SW480 (cell line): ENCODE measurements at places on chromosomes 2 and 18.

DNA sequence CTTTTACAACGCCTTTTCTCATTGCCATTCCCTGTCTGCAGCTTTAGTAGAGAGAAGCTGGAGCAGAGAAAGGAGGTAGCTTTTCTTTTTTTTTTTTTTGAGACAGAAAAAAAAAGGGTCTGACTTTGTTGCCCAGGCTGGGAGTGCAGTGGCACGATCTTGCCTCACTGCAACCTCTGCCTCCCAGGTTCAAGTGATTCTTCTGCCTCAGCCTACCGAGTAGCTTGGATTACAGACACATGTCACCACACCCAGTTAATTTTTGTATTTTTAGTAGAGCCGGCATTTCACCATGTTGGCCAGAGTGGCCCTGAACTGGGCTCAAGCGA, 25.0 kb upstream of the ACSL3 start:
- DNase-seq: no peak

DNA sequence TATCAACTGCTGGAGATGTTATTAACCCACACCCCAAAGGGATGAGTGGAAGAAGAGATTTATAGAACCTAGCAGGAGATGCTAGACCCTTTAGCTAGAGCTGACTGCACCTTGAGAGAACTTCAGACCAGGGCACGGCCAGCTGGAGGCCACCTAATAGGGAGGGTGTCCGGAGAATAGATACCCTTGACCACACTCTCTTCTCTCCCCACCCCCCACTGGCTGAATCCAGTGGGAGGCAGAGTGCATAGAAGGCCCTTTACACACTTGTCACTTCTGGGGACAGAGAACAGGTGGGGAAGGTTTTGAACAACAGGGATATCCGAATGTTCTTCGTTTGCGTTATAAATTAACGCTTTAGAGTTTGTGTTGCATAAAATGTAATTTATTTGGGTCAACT, 84.6 kb downstream of the PHLPP1 start:
- DNase-seq: no peak

- no peak for DNase-seq
These were observed 46.2 kb downstream of the TWSG1 start for GRCh38 chr18:9380621-9381395.

DNA sequence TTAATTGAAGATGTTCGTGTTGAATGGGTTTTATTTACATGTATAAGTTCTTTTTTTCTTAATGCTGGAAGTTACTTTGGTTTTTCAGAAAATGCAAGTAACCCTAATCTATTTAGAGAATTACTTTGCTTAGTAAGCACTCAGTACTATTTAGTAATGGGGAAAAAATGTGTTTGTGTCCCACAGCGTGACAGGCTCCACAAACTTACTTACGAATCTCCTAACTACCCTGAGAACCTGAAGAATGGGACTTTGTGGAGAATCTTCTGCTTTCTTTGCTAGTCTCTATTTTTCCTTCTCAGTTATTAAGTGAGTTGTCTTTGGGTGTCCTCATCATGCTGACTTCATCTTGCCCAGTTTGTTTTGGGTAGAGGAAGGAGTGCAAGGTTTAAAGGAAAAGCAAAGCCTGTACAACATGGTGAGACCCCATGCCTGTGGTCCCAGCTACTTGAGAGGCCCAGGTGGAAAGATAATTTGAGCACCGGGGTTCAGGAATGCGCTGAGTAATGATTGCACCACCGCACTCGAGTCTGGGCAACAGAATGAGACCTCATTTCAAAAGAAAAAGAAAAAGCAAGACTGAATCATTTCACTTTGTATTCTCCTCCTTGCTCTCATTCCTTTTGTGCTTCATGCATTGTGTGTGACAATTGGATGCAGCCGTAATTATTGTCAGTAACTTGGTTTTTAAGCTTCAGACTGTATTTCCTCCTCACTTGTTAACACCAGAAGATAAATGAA, 10.2 kb downstream of the NEDD4L start:
- DNase-seq: peak; percentile 11

DNA sequence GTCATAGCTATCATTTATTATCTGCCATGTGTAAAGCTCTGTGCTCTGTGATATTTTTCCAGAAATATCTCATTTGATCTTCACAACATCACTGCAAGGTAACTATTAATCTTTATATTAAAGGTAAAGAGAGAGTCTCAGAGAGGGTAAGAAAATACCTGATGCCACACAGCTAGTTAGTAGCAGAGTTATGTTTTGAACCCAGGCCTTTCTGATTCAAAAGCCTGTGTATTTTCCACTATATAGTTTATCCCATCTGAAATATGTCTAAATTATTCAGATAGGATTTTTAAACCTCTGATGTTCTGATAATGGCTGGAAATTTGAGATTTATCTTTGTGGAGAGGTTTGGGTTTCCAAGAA, 10.1 kb downstream of the INPP1 start:
- DNase-seq: no peak

- DNase-seq: no peak
These were observed 66.5 kb upstream of the CTNNA2 start for GRCh38 chr2:79446313-79446712.

GRCh38 chr18:73756256-73757091, 391.2 kb downstream of the FBXO15 start:
- no peak for DNase-seq

DNA sequence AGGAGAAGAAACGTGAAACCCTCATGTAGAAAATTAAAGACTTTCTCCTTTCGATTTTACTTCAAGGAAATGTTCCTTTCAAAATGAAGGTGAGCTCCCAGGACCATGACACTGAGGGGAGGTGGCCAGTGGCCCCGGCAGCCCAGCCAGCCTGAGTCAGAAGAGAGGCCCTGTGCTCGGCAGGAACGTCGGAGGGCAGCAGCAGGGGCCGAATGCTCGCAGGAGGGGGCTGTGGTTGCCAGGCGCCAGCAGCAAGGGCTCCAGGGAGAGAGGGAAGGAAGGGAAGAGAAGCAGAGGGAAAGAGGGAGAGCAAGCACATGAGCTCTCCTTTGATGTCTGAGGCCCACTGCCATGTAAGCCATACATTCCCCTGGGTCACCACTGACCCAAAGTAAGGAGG, 73.3 kb upstream of the ACKR3 start:
- DNase-seq: no peak

DNA sequence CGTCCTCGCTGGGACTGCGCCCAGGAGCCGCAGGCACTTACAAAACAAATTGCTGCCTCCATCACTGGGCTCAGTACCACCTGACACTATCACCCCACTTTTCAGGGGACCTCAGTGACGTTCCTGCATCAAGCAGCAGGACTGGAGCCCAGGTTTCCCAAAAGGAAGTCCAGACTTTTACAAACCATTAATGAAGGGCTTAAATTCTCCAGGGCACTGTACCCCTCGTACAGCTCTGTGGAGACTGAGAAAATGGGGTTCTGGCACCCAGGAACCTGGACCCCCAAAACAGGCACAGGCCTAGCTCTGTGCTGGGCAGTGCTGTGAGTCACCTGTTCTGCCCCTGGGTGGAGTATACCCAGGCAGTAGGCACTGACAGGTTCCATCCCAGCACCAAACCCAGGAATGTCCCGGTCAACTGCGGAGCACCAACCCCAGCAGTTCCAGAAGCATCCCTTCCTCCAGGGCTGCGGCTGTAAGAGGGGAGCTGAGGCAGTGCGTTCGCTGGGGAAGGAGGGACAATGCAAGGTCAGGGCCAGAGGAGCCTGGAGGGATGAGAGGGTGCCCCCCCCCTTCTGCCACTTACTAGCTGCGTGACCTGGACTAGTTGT, 24.6 kb upstream of the NOTO start:
- DNase-seq: no peak

- DNase-seq: no peak
These were observed 64.0 kb upstream of the ZSWIM2 start for GRCh38 chr2:186912979-186913378.

DNA sequence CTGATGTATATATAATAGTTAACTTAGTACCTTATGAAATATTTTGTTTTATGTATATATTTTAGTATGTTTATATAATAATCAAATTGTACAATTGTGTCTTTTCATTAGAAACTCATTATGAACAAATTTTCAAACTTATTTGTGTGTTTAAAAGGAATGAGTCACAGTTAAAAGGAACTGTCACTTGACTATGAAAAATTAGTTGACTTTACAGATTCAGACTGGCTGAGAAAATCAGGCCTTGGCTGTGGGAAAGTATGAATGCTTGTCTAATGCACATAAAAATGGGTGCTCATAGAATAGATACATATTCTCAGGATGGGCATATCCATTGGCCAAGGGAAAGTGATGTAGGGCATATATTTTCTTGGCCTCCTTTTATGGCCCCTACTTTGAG, 576.8 kb downstream of the SATB2 start:
- no peak for DNase-seq

DNA sequence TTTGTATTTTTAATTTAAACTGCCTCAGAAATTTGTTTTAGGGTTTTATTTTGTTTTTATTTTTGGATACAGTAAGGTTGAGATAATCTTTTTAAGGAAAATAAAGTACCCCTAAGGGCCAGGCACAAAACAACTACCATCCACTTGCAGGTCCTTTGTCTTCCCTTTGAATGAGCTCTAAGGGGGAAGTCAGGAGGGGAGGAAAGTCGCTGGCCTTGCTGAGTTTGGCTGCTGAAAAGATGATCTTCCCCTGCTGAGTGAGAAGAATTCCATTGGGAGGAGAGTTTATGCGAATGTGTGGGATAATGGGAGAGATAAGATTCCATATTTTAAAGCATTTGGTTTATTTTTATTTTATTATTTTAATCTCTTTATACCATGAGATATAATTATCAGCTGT, 100.7 kb downstream of the ARHGAP15 start:
- no peak for DNase-seq

DNA sequence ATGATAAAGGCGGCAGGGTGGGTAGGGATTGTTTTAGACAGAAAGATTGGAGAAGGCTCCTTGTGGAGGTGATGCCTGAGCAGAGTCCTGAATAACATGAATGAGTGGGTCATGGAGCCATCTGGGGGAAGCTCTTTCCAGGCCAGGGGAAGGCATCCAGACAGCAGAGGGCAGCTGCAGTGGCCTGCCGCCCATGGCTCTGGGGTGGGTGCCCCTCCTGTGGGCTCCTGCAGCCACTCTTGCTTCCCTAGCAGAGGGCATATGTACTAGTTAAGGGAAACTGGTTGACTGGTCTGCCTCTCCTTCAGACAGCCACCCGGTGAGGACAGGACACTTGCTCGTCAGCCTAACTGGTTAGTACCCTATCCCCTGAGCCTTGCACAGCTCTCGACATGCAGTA, 46.5 kb upstream of the SLC1A4 start:
- no peak for DNase-seq

GRCh38 chr18:79476918-79477571, 81.3 kb downstream of the NFATC1 start:
- no peak for DNase-seq

DNA sequence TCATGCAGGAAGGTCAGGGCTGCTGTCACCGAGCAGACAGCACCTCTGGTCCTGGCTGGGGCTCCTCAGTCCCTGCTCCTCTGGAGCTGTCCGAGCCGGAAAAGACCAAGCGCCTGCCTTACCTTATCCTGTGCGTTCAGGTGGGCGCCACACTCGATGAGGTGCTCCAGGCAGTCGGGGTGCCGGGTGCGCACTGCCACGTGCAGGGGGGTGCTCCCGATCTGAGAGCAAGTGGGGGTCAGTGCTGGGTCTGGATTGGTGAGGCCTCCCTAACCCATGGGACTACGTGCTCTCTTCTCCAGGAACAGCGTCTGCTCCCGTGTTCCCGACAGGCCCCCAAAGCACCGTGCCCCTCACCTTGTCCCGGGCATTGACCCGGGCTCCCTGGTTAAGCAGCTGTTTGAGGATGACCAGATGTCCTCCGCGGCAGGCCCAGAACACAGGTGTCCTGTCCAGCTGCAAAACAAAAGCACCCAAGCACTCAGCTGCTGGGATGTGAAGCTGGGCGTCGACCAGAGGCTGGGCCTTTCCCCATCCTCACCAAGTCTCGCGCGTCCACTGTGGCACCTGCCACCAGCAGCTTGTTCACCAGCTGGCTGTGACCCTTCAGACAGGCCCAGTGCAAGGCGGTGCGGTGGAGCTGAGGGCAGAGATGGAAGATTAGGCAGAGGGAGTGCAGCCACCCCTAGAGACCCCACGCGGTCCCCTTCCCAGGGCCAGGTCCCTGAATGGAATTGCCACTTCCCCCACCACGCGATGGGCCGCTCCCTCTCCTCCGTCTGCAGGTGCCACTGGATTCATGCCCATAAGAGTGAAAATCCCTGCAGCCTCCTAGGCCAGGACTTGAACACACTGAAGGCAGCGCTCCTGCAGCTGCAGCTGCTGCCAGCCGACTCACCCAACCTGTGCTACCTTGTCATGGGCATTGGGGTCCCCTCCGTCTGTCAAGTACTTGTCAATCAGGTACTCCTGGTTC, 3.7 kb downstream of the ANKRD23 start:
- no peak for DNase-seq

DNA sequence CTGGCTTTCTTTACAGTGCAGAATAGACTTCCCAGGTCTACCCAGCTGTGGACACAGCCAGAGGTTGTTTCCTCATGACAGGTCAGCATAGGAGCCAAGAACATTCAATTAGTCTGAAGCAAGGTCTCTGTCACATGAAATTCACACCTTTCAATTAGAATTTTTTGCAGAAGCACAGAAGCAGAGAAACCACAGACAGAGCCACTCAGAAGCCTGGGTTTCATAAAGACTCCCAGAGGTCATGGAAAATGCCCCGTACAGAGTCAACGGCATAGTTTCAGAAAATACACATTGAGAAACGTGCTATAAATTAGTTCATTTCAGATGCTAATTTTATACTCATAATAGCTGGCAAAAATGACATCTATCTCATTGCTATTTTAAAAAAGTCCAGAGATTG, 87.0 kb upstream of the TMEM200C start:
- no peak for DNase-seq

DNA sequence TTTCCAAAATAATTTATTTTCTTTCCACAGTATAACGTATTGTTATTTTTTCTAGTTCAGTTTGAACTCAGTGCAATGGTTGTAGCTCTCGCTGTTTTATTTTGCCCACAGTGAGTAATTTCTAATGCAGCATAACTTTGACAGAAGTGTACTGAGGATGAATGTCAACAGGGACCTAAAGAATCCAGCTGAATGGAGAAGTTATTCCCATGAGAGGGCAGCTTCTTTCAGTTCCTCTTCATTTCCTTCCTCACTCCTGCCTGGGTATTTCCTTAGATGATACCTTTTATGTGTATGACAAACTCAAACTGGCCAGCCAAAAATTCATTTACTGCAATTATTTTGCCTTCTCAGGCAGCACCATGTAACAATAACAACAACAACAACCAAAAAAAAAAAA, 1223.1 kb upstream of the ZEB2 start:
- DNase-seq: no peak

- DNase-seq: peak; percentile 21
These were observed 10.3 kb upstream of the NTSR2 start for GRCh38 chr2:11680182-11680900.

GRCh38 chr2:162370931-162371330, 27.0 kb downstream of the GCA start:
- DNase-seq: no peak

- DNase-seq: no peak
These were observed 16.3 kb downstream of the SLC8A1 start for GRCh38 chr2:40435426-40436092.

- no peak for DNase-seq
These were observed 39.6 kb downstream of the LHCGR start for GRCh38 chr2:48715956-48716355.

- DNase-seq: no peak
These were observed 582.8 kb downstream of the ZEB2 start for GRCh38 chr2:143936848-143937722.
